Stimulated activated CD8-positive, alpha-beta memory T cell treated with anti-CD3 and anti-CD28 coated beads, Interleukin-12 subunit alpha, Interleukin-12 subunit beta, amount 100 ng/mL, for 4 hours (primary cell): ENCODE measurements at places on chromosomes 6 and 20.

- DNase-seq, result no peak
Observed at GRCh38 chr6:167524261-167525111, 199.6 kb downstream of the TTLL2 start.

DNA sequence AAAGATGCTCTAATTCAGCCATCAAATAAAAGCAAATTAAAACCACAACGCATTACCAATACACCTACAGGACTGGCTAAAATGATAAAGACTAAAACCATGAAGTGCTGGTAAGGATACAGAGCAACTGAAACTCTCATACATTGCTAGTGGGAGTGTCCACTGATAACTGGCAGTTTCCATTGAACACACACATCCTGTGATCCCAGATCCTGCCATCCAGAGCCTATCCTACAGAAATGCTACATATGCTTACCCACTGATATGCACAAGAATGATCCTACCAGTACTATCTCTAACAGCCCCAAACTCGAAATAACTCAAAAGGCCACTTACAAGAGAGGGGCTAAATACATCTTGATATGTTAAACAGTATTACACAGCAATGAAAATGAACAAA is 81.0 kb downstream of the FYN start:
- DNase-seq, result no peak

- no peak for DNase-seq
Observed at GRCh38 chr20:1657556-1658334, at the start of gene SIRPG. Gene SIRPG (minus strand): TSS chr20:1657779. CDS start chr20:1657714, 65 bp downstream.

- DNase-seq, result no peak
Observed at GRCh38 chr6:51711876-51712275, 375.5 kb downstream of the PKHD1 start.

GRCh38 chr6:112743323-112743722 is 396.2 kb downstream of the RFPL4B start:
- no peak for DNase-seq

- no peak for DNase-seq
Observed at GRCh38 chr6:37607944-37608343, 89.7 kb downstream of the MDGA1 start.

DNA sequence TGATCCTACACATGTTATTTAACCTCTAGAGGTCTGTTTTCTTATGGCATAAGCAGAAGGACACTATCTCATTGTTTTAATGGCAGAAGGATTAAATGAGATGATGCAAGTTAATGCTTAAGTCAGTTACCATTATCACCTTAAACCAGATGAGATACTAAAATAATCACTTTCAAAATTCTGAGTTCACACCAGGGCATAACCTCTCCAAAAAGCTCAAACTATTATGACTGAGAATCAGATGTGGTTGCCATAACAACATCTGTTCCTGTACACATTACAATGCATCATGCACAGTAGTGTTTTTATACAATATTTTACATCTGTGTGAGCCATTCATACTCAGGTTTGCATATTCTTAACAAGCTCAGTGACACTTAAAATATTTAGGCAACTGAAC is 10.2 kb downstream of the ADNP start:
- no peak for DNase-seq

DNA sequence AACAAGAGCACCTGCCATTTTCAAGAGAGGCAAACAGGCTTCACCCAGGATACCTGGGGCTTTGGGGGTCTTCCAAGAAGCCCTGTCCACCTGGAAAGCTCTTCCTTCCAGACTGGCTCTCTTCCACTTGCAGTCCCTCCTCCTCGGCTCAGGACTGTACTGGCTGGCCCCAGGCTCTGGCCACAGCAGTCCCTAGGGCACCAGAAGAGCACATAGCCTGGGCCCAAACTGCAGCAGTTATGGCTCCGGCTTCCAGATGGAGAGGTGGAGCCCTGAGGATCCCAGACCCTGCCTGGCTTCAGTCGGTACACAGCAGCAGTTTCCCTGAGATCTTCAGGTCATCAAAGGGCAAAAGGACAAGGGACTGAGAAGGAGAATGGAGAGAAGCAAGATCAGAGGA is 1.6 kb upstream of the SLC35B2 start:
- no peak for DNase-seq

GRCh38 chr6:10269814-10270472 is 144.9 kb downstream of the TFAP2A start:
- no peak for DNase-seq

- DNase-seq, result no peak
Observed at GRCh38 chr20:33263784-33264183, 19.2 kb upstream of the BPIFB1 start.

DNA sequence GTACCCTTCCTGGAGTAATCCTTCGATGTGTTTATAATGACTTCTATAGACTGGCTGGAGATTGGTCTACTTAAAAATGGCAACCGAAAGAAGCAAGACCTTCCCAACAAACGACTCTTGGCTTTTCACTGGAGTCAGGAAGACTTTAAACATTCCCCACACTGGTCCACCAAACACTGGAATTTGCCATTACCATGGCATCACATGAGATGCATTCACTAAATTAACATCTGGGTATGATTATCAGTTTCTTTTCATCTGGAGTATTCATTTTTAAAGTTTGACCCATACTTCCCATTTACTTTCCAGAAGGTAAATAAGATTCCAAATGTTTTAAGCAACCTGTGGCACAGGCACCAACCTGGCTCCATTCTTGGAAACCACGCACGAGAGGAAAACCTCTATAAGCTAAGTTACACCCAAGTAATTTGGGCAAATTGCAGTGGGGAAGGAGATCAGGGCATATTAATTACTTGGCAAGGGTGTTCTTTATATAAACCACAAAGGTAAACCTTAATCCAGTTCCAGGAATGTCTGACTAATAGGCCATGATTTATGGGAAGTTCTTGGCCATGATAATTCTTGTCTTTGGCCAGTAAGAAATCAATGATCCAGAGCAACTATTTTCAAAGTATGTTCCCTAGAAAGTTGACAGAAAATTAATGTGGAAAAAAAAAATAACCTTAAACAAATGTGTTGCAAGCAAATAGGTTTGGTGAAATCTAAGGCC is 190.0 kb upstream of the COL21A1 start:
- no peak for DNase-seq

DNA sequence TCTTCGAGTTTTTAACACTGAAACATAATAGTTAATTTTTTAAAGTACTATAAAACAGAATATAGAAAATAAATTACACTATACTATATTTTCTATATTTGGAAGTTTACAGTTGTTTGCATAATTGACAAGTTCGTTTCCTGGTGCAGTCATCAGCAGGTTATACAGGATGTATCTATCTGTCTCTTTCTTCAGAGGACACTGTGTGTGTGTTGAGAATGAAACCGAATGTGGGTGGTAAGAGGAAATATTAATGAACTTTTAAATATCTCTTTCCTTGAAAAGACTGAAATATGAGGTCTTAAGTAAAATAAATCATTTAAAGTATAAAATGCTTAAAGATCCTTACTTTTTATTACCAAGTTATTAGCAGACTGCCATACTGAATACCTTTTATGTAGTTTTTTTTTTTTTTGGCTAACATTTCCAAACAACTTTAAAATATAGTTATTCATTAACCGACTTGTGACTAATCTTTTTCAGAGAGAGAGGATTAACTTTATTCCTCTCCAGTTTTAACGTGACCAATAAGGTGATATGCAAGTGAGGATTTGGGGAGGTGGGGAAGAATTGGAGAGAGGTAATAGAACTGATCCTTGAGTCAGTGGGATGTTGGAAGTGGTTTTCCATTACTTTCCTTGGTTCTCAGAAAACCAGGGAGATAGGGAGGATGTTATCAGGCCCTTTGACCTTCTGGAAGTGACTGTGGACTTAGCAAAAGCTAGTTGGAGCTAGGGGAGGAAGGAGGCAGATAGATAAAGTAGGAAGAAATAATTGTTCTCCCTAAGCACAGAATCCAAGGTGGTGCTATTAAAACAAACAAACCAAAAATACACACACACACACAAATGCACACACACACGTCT is 380.0 kb upstream of the FLRT3 start:
- DNase-seq, result no peak

DNA sequence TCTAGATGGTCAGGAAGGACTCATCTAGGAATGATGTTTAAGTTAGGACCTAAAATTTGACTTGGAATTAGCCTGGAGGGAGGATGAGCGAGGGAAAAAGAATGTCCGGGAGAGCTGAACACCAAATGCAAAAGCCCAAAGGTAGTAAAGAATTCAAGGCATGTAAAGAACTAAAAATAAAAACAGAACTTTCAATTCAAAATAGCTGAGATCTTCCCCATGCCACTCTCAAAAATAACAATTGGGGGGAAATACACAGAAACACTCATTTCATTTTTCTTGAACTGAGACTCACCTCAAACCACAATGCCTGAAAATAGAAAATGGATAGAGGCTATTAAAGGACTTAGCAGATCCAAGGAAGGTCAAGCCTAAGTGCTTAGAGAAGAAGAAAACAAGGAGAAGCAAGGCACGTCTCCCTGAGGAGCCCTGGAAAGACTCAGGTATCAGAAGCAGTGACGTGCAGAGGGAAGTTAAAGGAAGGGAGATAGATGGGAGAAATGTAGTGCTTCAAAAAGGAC is 10.4 kb downstream of the PXT1 start:
- DNase-seq, result no peak

DNA sequence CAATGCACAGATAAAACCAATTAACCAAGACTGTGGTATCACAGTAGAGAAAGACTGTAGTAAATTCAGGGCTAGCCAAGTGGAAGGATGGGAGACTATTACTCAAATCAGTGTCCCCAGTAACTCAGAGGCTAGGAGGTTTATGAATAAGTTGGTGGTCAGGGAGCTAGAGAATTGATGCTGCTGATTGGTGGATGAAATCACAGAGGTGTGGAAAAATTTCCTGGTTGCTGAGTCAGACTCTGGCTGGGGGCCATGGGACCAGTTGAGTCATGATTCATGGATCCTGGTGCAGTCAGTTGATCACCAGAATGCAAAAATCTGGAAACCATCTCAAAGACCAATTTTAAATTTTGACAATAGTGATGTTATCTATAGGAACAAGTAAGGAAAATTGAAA is 555.9 kb downstream of the C6orf118 start:
- no peak for DNase-seq

DNA sequence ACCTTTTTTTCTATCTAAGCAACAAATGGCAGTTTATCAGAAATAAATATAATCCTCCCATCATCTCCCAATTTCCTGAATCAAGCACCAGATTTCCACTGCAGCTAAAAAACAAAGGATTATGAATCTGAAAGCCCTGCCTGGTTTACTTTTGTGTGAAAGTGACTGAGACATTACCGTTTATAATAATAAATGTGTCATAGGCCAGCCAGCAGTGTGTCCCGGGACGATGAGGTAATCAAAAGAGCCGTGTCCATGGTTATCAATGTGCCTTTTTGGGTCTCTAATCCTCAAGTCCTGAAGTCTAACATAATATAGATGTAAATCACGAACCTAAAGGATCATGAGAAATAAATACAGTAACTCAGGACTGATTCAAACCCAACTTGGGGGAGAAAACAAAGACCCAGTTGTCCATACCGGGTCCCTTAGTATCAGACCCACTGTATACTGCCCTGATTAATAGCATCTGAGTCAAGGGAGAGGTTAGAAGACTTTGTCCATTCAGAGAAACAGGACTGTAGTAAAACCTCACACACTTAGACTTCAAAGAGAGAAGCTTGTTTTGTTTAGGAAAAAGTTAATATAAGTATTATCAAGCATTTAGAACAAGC is 149.1 kb downstream of the SASH1 start:
- no peak for DNase-seq

GRCh38 chr6:143872201-143872600 is 7.9 kb downstream of the ZC2HC1B start:
- no peak for DNase-seq

DNA sequence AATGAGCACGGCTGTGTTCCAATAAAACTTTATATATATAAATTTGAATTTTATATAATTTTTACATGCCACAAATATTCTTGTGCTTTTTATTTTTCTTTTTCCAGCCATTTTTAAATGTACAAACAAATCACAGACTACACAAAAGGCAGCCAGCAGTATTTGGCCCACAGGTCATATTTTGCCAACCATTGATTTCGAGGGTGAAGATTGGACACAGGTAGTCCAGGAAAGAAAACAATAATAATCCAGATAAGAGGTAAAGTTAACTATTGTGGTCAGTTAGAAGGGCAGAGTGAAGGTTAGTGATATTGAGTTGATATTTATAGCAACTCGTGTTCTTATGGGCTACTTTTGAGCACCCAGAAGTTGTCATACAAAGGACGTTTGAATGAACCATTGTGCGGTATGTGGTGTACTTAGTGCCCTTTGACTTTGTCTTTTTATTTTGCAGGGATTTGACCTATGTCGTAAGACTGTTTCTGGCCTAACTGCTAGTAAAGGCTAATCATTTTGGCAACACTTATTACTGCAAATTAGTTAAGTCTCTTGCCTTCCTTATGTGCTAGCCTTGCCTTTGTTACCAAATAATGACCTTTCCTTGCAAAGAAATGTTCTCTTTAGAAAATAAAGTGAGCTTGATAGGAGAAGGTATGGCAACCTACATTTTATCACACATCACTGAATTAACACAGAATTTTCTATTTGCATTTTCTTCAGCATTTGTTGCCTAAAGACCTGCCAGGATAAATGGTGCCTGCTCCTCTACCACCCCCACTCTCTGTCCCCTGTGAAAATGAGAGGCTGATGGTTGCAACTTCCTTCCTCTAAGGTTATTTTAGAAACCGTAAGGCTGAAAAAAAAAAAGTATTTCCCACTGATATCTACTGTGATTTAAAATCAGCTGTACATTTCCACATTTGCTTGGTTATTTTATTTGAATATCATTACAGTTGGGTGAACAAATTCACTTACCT is 493.9 kb upstream of the SOX4 start:
- DNase-seq, result no peak

GRCh38 chr20:62978561-62978943 is 26.0 kb downstream of the SLC17A9 start:
- DNase-seq, result no peak

- no peak for DNase-seq
Observed at GRCh38 chr6:81722506-81723223, 29.8 kb downstream of the TENT5A start.

DNA sequence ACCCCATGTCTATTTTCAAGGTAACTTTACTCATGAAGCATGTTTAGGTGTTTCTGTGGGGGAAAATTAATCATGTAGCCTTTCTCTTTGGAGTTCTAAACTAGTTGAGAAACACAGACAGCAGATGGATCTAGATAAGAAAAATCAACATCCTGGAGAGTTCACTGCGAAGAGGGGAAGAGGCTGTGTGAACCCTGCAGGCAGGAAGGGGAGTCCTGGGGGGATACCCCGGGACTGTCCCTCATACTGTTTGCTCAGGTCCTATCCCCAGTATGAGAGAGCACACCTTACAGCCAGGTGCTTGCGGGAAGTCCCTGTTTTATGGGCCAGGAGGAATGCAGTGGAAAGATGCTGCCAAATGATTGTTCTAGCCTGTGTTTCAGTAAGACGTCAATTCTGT is 32.7 kb downstream of the CHMP4B start:
- DNase-seq, result no peak

GRCh38 chr6:24720131-24720603 is 1.2 kb upstream of the C6orf62 start:
- DNase-seq, result peak; percentile 76

- DNase-seq, result no peak
Observed at GRCh38 chr6:42369568-42369967, 82.2 kb downstream of the TRERF1 start.
